HEK293T (cell line): ENCODE measurements at places on chromosomes 13 and 19.

DNA sequence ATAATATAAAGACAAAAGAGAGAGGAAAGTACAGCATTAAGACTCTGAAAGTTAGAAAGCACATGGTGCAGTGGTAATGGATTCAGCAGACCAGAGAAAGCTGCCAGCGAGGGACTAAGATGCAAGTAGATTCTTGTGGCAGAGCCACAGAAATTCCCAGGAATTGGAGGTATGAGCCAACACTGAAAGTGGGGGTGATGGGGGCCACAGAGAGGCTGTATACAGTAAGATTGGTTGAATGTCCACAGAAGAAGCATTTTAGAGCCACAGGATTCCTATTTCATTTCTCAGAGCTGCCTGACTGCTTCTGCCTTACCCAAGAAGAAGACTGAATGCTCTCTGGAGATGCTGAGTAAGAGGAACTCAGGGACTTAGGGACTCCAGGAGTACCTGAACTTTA lies 295.0 kb downstream of the LMO7 start:
- no peak for DNase-seq

DNA sequence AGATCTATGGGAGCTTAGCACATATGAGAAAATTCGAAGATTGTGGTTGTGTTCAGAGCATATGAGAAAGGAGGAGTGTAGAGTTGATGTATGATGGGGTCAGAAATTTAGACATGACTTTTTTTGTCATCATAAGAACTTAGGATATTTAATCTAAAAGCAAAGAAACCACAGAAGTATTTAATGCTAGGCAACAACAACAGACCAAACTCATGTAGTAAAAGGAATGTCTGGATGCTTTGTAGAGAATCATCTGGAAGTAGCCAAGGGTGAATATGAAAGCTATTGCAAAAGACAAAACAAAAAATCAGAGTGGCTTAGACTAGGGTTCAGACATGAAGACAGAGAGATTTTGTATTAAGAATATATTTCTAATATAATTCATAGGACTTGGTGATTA lies 190.3 kb downstream of the SLITRK1 start:
- DNase-seq = no peak

- no peak for DNase-seq
Measured at GRCh38 chr19:30997222-30997621, 352.0 kb downstream of the TSHZ3 start.

DNA sequence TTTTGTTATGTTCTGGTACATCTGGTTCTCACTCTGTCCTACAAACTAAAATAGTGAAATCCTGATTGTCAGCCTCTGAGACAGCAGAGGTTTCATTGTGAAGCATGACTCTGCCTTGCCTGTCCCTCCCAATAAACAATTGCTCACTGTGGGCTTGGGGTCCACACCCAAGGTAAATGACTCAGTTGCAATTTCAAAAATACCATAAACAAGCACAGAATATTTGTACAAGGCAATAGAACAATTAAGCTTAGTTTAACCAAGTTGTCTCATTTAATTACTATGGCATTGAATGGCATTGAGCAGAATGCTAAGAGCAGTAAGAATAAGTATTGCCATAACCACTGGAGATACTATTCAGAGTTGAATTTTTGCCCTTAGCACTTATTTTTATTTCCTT lies 353.6 kb downstream of the SPRY2 start:
- no peak for DNase-seq

DNA sequence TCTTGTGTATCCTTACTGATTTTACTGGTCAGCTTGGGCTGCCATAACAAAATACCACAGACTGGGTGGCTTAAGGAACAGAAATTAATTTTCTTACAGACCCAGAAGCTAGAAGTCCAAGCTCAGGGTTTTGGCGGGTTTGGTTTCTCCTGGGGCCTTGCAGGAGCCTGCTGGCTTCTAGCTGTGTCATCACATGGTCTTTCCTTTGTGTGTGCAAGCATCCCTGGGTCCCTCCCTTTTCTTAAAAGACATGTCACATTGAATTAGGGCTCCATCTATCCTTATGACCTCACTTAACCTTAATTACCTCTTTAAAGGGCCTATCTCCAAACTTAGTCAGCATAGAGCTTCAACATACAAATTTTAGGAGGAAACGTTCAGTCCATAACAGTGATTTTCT lies 23.4 kb downstream of the UBAC2 start:
- no peak for DNase-seq

GRCh38 chr19:15289673-15290072 lies 42.7 kb downstream of the BRD4 start:
- DNase-seq = no peak

- no peak for DNase-seq
Measured at GRCh38 chr13:39781381-39781780, 125.9 kb downstream of the COG6 start.
